RWPE2 (cell line): ENCODE measurements at places on chromosomes 4 and X.

DNA sequence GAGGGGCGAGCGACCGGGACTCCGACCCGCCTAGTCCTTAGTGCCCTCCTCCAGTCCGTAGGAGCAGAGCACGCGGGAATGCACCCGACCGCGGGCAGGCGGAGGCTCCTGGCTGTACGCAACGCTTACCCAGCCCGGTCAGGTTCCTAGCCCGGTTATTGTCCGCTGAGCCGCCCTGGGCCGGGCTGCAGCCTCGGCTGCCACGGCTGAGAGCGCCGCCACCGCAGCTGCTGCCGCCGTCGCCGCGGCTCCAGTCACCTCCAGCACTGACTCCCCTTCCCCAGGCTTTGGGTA is at the start of gene AMER1:
AMER1 (minus strand) TSS at position 268 of the 294 bp plus-strand sequence. CDS start 12,422 bp downstream, outside the sequence.
- peak within 1 kb of the TSS; percentile 77 for H3K4me3 ChIP-seq
- H3K36me3 ChIP-seq: no peaks in the 10 kb centered on the region
- H3K27me3 ChIP-seq: no peaks in the 10 kb centered on the region
- DNase-seq: no peak
- peak within 1 kb of the TSS; percentile 64 for H3K27ac ChIP-seq

DNA sequence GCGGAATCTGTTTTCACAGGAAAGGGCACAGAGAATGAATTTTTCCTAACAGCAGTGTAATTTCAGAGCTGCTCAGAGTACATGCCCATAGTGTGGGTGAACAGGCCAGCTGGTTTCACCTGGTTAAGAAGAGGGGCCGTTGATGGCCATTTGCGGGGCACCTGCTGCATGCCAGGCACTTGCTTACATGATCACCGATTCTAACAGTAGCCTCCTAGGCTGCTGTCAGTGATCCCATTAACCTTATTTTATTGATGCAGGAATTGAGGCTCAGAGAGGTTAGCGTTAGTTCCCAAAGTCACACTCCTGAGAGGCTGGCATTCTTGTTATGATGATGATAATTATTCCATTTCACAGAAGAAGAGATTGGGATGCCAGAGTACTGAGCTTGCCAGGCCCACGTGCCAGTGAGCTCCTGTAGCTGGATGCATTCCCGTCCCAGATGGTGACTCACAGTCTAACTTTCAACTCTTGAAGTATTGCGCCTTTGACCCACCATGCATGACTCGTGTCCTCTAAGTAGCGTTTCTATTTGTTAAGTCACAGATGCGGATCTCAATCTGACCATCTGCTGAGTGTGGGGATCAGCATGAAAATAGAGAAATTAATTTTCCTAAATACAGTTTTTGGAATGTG is 76.5 kb downstream of the PSAPL1 start:
- no peaks in the 10 kb centered on the region for H3K4me1 ChIP-seq
- H3K27me3 ChIP-seq: no peaks in the 10 kb centered on the region

DNA sequence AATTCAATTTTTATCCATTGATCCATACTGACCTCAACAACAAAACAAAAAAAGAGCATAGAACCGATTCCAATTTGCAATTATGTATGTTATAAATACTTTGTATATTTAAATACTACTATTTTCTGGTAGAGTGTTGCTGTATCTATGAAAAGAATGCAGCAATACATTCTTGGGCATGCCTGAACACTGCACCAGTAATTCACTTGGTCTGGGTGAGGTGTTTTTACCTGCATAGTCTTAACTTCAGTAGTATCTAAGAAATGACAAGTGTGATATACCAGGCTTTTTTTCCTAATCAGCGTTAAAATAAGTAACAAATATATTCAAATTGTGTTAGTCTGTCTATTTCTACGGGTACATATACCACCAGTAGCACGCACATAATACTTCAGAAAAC is 120.2 kb downstream of the KLHL13 start:
- H3K36me3 ChIP-seq: no peaks in the 10 kb centered on the region
- no peaks in the 10 kb centered on the region for H3K27me3 ChIP-seq
- H3K4me1 ChIP-seq: peaks cover 21% of the 10 kb centered on the region
- peak overlapping the region; percentile 55 for H3K27ac ChIP-seq
- no peak for DNase-seq
- no peak overlapping the region for H3K4me3 ChIP-seq

DNA sequence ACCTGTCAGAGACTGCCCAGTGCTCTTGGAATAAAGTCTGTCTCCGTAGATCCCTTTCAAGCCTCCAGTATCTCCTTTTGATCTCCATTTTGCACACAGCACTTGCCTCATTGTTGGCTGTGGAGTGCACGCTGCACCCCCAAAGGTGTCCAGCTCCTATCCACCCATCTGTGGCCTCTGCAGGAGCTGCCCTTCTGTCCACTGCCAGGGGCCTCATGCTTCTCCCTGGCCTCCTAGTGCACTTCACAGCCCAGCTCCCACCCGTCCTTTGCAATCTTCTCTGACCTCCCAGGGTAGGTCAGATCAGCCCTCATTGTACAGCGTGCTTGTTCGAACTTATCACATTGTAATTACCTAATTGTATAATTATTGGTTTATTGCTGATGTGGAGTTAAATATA is 18.9 kb downstream of the KIT start:
- H3K4me1 ChIP-seq: no peaks in the 10 kb centered on the region
- no peaks in the 10 kb centered on the region for H3K27me3 ChIP-seq
- no peaks in the 10 kb centered on the region for H3K36me3 ChIP-seq
- no peak for DNase-seq
- H3K4me3 ChIP-seq: no peak overlapping the region

DNA sequence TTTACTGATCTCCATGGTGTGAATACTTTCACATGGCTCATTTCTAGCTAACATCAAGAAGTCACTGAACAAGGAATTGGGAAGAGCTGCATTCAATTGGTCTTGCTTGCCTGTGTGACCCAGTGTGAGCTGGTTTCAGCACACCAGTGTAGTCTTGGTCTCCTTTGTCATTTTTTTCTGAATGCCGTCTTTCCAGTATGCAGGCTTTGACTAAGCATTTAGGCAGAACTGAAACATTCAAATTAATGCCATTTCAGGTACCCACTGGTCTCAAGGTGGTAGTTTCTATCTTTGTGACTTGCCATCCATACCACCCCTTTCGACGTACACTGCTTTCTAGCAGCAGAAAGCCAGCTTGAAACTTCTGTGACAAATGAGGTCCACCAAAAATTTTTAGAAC is 550.5 kb upstream of the BOD1L1 start:
- peaks cover 29% of the 10 kb centered on the region for H3K4me1 ChIP-seq
- no peak for DNase-seq
- no peak overlapping the region for H3K4me3 ChIP-seq

DNA sequence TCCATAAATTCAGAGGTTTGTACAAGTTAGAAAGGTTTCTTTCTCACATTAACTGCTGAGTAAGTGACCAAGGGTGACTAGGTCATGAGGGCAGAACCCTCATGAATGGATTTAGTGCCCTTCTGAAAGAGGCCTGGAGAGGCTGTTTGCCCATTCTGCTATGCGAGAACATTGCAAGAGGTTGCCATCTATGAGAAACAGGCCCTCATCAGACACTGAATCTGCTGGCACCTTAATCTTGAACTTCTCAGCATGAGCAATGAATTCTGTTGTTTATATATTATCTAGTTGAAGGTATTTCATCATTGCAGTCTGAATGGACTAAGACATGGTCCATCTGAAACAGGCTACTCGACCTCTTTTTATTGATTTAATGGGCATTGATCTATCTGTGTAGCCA is 96.2 kb upstream of the GPRIN3 start:
- no peaks in the 10 kb centered on the region for H3K4me1 ChIP-seq
- DNase-seq: no peak
- H3K36me3 ChIP-seq: no peaks in the 10 kb centered on the region

DNA sequence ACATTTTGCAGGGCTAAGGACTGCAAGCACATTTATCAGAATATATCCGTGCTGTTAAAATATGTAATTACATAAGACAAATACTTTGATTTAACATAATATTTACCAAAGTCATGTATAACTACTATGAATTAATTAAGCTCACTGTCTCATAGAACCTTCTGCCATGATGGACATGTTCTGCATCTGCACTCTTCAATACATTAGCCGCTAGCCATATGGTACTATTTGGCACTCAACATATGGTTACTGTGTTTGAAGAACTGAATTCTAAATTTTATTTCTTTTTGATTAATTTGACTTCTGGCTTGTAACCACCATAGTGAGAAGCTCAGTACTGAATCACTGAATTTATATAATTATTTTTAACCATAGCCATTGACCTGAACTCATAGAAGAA is 427.0 kb upstream of the TRAM1L1 start:
- H3K4me3 ChIP-seq: no peak overlapping the region
- no peaks in the 10 kb centered on the region for H3K27me3 ChIP-seq
- no peak overlapping the region for H3K27ac ChIP-seq
- H3K36me3 ChIP-seq: no peaks in the 10 kb centered on the region

DNA sequence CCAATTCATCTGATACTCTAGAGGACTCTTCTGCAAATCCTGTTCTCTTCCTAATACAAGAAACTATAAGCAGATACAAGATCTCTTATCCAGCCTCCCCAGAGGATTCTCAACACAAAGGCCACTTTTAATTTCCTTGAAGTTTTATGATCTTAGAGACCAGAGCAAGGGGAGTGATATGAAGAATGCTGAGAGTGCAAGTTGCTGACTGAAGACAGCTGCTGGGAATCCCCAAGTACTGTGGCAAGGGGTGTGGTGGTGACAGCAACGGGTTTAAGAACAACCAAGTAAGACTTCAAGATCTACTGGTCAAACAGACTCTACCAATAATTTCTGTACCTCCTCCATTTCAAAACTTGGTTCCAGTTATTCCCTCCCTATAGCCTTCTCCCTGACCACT is 7.0 kb downstream of the AMMECR1 start:
- DNase-seq: no peak
- H3K27ac ChIP-seq: no peak overlapping the region
- H3K4me1 ChIP-seq: no peaks in the 10 kb centered on the region

GRCh38 chr4:79338148-79338547 is 12.3 kb upstream of the NAA11 start:
- H3K27me3 ChIP-seq: no peaks in the 10 kb centered on the region
- no peak overlapping the region for H3K4me3 ChIP-seq
- H3K36me3 ChIP-seq: no peaks in the 10 kb centered on the region
- DNase-seq: no peak
- H3K4me1 ChIP-seq: no peaks in the 10 kb centered on the region

- H3K27ac ChIP-seq: no peak overlapping the region
- no peak overlapping the region for H3K4me3 ChIP-seq
- H3K4me1 ChIP-seq: no peaks in the 10 kb centered on the region
- no peaks in the 10 kb centered on the region for H3K36me3 ChIP-seq
- DNase-seq: no peak
Measured at GRCh38 chr4:107423677-107424405, 296.2 kb downstream of the PAPSS1 start.

- H3K4me3 ChIP-seq: no peak overlapping the region
- no peaks in the 10 kb centered on the region for H3K27me3 ChIP-seq
- H3K36me3 ChIP-seq: no peaks in the 10 kb centered on the region
- no peaks in the 10 kb centered on the region for H3K4me1 ChIP-seq
Measured at GRCh38 chr4:184216515-184216914, 1.2 kb downstream of the ENPP6 start.

GRCh38 chr4:128871948-128872347 is 62.4 kb downstream of the JADE1 start:
- H3K4me1 ChIP-seq: no peaks in the 10 kb centered on the region
- no peak for DNase-seq
- no peak overlapping the region for H3K4me3 ChIP-seq
- H3K27ac ChIP-seq: peak overlapping the region; percentile 1
- peaks cover 54% of the 10 kb centered on the region for H3K36me3 ChIP-seq

- H3K36me3 ChIP-seq: no peaks in the 10 kb centered on the region
- no peaks in the 10 kb centered on the region for H3K4me1 ChIP-seq
- H3K27ac ChIP-seq: no peak overlapping the region
- H3K27me3 ChIP-seq: no peaks in the 10 kb centered on the region
Measured at GRCh38 chr4:17336524-17336961, 175.3 kb downstream of the QDPR start.

DNA sequence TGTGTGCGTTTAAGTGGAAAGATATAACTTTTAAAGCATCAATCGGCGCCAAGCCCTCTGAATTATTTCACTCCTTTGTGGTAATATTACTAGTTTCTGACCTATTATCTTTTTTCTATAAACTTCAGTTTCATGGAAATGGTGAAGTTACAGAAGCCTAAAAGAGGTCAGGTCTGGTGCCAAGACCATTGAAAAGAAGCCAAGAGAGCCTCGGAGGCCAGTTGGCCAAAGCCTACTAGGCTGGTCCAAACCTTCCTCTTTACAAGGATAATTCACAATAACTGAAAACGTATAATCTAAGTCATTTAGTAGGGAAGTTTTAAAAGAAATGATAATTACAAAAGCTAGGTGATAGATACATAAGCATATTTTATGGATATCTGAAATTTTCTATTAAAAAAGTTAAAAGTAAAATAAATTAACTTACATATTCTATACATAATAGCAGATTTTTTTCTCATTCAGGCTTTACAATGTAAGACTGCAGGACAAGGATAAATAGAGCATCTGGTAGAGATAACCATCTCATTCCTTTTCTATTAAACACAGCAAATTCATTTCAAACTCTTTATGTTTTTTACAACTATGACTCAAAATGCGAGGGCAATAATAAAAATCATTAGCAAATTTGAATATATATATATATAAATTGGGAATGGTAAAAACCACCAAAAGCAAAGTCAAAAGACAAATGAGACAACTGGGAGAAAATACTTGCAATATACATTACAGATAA is 49.2 kb downstream of the WDFY3 start:
- H3K4me3 ChIP-seq: no peak overlapping the region
- DNase-seq: no peak
- H3K4me1 ChIP-seq: peaks cover 36% of the 10 kb centered on the region

GRCh38 chr4:97761445-97762114 is 381.7 kb downstream of the STPG2 start:
- H3K27ac ChIP-seq: no peak overlapping the region
- H3K4me1 ChIP-seq: no peaks in the 10 kb centered on the region
- no peaks in the 10 kb centered on the region for H3K36me3 ChIP-seq
- no peak overlapping the region for H3K4me3 ChIP-seq
- DNase-seq: no peak

DNA sequence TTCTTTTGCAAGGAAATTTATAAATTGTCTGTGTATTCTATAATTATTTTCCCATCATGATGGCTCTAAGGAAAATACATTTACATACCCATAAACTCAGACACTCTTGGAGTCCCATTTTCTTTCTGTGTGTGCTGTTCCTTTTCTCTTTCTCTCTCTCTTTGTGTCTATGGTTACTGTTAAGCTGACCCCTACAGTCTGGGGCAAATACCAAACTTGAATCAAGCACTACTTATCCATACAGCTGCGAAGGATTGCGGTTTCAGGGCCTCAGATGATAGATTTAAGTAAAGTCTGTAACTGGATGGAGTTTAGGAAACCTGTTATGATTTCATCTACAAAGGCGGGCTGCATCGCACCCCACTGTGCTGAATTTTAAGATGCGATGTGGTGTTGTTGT is 150.2 kb downstream of the SHROOM3 start:
- no peak overlapping the region for H3K4me3 ChIP-seq
- H3K36me3 ChIP-seq: no peaks in the 10 kb centered on the region
- H3K4me1 ChIP-seq: peaks cover 7% of the 10 kb centered on the region
- DNase-seq: no peak
- H3K27ac ChIP-seq: no peak overlapping the region

DNA sequence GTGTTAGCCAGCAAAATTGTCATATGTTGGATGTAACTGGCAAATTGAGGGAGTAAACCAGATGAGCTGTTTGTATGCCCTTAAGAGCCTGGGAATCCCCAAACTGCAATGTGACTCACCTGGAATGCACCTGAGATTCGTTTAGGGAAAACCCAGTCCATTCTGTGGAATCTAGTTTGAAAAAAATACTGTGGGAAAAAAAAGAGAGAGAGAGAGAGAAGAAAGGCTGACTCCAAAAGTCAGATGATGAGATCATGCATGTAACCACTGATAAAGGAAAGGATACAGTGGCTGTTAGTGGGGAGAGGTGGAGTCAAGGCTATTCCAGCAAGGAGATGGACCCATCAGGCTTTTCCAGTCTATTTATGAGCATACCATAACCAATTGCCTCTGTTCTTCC is 48.5 kb downstream of the SLC9A7 start:
- DNase-seq: no peak
- H3K27me3 ChIP-seq: no peaks in the 10 kb centered on the region
- no peaks in the 10 kb centered on the region for H3K36me3 ChIP-seq
